ENCODE measurements at places on chromosomes 5 and 9.

- no peak for DNase-seq
These were observed 42.9 kb upstream of the MEF2C start for GRCh38 chr5:88925692-88926490.

DNA sequence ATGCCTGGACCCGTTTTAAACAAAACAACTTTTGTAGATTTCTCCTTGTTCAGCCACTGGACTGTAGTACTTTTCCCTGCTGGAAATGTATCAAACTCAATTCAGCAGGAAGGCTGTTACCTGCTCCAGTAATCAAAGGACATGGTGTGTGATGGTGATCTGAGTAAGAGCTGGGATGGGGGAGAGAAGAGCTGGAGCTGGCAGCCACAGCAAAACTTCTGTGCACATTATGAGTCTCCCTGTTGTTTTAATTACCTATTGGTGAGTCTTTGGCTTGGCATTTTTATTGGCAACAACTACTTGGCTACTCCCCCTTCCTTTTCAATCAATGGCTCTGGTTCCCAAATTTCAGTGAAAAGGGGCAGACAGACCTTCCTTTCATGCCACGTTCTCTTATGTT is 9.7 kb downstream of the NREP start:
- DNase-seq = no peak

DNA sequence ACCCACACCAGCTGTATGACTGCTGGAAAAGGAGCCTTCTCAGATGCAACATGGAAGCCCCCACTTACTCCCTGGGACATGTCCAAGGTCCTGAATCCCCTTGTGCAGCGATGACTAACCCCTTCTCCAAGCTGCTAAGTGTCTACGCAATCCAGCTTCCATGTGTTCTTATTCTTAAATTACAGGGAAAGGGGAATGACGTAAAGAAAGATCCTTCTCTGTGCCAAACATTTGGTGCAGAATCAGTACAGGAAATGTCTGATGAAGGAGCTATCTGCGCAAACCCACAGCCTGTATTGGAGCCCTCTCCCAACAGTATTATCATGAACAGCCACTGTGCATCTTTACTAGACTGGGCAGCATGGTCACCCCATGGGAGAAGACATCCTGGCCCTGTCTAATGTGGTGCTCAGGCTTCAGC is 183.2 kb downstream of the FRMD3 start:
- peak; percentile 9 for DNase-seq

DNA sequence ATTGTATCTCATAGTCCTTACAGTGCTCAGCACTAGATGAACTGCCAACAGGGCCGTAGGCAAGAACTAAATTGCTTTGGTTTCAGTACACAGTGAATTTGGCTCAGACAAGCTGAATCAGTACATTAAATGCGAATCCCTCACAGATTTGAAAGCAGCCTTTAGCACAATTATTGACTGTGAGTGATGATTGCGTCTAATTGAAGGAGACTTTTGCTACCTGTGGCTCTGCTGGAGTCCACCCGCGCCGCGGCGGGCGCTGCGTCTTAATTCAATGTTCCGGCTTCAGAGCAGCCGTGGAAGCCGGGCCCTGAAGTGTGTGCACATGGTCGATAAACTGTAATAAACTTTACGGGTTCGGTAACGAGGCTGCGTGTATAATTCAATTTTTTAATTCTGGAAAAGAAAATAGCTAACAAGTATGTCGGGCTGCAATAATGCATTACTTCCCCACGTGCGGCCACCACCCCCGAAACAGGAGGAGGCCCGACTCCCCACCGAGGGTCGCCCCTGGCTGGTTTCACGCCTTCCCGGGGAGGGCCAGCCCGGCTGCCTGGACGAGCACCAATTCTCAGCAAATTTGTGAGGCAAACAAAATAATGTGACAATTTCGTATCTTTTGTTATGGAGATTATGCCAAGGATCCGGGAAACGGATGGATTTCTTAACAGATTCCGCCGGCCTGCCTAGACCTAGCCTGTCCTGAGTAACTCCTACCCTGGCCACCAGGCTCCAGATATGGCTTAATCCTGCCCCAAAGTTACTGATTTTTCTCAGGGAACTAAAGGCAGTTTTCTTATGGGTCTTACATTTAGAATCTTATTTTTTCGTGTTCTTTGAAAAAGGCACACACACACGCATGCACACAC is 269.4 kb upstream of the IRX1 start:
- no peak for DNase-seq

DNA sequence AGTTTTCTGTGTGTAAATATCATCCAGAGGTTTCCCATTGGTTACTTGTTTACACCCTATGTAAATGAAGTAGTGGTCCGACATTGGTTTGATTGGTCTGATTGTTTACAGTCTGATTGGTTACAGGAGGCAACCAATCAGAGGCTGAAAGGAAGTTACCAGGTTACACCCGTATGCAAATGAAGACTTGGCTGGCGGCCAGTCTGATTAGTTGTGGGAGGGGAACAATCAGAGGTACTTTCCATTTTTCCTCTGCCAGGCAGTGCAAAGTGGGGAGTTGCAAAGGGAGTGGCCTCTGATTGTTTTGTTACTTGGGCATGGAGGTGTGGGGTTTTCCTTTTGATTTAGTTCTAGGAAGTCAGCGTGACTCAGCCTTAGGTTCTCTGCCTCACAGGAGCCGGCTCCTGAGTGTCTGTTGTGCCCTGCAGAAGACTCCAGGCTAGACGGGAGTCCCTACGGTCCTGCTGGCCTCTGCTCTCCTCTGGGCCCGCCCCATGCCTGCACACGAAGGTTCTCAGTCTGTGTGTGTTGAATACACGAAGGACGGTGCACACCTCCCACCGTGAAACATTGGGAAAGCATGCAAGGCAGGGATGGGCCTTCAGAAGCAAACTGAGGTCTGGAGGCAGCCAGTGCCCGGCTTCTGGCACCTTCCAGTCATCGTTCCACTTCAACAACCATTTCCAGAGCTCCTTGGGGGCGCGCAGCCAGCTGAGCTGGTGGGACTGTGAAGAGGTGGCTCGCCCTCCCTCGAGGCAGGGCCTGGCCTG is 42.9 kb downstream of the OLFM1 start:
- DNase-seq = no peak

- DNase-seq = no peak
These were observed 835.4 kb downstream of the SEMA5A start for GRCh38 chr5:8710426-8710930.

GRCh38 chr9:34454571-34455065 is 3.8 kb downstream of the FAM219A start:
- no peak for DNase-seq

- no peak for DNase-seq
These were observed 79.3 kb upstream of the COL5A1 start for GRCh38 chr9:134562146-134562849.

- no peak for DNase-seq
These were observed 1.1 kb downstream of the LARP1 start for GRCh38 chr5:154756009-154756867.

DNA sequence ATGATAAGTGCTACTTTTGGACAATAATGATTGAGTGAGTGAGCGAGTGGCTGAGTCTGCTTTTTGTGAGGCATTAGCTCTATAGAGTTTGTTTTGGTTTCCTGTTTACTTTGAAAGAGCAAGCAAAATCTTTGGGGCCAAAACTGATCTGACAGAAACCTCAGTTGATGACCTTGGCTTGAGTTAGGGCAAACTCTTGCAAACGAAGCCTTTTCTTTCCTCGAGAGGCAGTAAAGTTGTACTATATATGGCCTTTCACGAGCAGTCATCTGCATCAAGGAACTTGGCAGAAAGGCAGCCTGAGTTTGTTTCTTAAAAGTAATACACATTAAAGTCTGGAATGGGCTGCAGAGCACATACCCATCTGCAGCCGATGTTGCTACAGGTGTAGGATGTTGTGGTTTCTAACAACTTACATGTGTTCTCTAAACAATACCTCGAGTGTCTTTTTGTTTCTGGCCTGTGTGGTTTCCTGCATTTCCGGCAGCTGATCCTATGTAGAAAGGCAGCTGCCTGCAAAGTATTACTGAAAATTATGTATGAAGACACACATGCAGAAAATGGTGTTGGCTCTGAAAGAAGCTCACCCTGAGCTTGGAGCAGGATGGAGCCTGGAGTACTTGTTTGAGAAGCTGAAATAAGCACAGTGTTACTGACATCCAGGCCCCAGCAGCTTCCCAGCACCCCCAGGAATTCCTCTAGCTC is 60.8 kb downstream of the FOXD1 start:
- DNase-seq = no peak

GRCh38 chr9:125415583-125416460 is 154.2 kb downstream of the GAPVD1 start:
- no peak for DNase-seq

GRCh38 chr5:8349855-8350254 is 480.9 kb downstream of the MTRR start:
- no peak for DNase-seq

DNA sequence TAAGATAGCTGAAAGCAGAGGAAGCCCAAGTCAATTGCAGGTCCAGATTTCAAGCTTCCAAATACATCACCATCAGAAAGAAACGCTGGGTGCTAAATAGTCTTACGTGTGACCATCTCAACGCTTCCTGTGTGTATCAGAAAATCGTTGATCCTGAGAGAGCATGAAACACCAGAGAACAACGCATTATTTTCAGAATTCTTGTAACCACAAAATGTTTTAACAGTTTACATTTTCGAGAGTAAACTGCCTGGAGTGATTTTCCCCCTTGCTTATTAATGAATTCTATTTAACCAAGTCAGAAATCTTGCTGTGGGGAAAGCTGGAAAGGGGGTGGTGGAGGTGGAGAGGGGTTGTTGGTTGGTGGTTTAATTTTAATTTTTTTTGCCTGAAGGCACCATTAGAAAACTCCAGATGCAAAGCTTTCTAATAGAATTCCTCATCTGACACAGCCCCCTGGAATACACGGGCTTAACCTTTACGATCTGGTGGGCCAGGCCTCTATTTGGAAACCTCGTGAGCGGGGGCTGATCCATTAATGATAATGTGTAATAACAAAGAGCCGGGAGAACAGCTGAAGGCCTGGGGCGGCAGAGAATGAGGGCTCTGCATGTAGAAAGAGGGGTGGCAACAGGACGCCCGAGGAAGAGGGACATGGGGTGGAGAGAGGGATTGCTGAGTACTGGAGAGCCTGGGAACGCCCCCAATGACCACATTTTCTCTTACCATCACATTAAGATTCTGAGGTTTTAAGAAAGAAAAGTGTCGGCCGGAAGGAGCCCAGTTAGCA is 124.5 kb upstream of the NFIB start:
- no peak for DNase-seq

DNA sequence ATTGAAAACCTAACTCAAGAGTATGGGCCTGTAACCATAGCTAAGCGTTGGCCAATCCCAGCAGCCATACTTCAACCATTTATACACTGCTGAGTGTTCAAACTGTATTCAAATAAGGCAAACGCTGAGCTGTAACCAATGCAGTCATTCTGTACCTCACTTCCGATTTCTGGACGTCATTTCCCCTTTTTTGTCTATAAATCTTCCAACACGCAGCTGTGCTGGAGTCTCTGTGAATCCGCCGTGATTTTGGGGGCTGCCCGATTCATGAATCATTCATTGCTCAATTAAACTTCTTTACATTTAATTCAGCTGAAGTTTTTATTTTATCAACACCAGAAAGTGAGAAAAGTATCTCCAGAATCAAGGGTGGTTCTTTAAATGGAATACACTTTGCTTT is 31.7 kb downstream of the MTX3 start:
- no peak for DNase-seq

DNA sequence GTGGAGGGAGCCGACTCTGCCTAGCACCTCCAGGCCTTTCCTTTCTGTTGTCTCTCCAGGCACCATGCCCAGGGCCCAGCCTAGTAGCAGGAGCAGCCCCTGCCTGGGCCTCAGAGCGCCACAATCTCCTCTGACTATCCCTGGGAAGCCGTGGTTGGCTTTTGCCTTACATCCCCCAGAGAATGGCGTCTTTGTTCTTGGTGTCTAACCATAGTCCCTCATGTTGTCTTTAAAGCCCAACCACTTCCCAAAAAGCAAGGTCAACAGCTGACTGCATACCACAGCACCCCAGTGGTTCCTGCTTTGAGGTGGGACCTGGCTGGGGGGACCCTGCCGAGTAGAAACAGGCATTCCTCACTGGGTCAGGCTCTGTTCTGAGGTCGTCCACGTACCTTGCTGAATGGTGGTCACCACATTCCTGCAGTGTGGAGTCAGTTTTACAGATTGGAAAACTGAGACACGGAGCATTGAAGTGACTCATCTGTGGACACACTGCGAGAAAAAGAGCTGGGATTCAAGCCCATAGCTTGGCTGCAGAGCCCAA is 13.7 kb upstream of the CERCAM start:
- DNase-seq = peak; percentile 19

GRCh38 chr9:124191691-124192395 is 65.9 kb upstream of the NEK6 start:
- no peak for DNase-seq

DNA sequence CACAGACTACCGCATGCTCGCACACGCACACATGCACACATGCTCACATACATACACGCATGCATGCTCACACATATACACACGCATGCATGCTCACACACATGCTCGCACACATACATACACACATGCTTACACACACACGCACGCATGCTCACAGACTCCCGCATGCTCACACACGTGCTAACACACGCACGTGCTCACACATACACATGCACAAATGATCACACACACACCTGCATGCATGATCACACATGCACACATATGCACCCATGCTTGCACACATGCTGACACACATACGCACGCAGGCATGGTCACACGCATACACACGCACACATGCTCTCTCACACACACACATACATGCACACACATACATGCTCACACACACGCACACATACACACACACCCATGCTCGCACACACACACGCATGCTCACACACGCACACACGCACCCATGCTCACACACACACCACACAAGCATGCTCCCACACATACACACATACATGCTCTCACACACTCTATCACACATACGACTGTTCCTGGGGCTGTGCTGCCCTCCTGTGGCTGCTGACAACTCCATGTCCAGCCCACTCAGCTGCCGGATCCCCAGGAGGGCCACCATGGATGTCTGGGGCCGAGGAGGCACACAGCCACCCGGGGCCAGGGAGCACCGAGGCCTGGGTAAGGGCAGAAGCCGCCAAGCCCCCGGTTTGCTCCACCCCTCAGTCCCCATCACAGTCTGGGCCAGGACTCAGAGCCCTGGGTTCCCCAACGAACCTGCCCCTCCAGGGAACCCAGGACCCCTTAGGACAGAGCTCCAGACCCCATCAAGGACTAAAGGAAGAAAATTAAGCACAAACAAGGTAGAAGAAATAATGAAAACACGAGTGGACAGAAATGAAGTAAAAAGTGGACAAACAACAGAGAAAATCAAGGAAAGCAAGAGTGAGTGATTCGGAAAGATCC is 31.4 kb upstream of the EGFL7 start:
- peak; percentile 62 for DNase-seq

DNA sequence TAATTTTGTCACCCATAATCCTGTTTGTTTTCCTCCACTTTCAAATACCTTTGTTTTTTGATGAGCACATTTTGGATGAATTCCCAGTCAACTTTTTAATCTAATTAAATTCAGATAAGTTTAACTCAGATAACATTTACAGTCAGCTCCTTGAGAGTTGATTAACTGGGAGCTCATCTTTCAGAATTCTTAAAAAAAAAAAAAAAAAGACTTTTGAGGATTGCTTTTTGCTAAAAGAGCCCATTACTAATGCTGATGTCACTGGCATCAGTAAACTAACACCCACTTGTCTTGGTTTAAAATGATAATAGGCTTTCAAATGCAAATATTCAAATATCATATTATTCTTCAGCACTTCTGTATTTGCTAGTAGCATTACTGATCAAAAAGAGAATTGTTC is 47.1 kb upstream of the NFIB start:
- DNase-seq = no peak

- peak; percentile 49 for DNase-seq
These were observed 2.4 kb downstream of the SAPCD2 start for GRCh38 chr9:137067860-137068538.

Data from astrocyte of the cerebellum (primary cell).